ENCODE measurements at places on chromosomes 16 and 17.

DNA sequence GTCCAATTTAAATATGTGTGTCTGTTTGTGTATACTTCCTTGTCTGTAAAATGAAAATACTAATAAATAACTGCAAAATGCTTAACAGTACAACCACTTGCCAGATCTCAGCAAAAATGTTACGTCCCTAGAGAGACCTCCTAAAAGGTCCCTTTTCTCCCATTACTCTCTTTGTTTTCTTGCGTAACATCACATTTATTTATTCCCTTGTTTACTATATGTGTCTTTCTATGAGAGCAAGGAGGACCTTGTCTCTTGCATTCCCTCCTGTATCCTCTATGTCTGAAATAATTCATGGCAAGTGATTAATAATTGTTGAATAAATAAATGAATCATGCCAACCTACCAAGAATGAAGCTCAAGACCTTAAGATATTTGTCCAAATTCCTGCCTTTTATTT, 1.9 kb downstream of the ACSM3 start:
- no peak for DNase-seq

GRCh38 chr17:49435671-49436029, 21.0 kb upstream of the PHB1 start:
- no peak for DNase-seq

DNA sequence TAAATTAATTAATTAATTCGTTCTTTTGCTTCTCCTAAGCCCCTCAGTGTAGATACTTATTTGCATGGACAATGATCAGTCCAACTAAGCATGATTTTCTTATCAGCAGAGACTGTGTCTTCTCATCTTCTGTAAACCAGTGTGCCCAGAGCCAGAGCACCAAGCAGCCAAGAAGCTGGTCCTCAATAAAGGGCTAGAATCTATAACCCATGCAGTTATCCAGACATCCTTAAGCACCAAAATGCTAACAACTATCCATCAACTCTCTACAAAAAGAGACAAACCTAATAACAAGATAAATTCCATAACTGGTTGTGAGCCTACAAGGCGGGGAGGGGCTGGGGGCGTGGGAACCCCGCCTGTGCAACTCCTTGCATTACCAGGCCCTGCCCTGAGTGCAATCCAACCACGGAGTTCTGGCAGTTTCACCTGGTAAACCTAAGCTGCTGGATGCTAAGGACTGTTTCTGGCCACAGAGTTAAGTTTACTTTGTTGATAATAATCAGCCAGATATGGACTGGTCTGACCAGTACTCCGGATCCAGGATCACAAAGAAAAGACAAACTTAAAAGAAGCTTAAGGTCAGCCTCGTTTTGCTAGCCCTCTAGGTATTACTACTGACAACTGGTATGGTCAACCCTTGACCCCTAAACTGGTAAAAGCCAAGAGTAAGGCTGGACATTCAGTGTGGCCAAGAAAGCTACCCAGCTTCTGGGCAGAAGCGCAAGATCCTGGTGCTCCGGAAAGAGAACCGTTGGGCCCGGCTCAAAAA, 51.5 kb downstream of the ZFHX3 start:
- no peak for DNase-seq

- DNase-seq, result no peak
Measured at GRCh38 chr16:78183437-78184237, 84.2 kb downstream of the WWOX start.

GRCh38 chr16:69056421-69056820, 49.0 kb upstream of the HAS3 start:
- DNase-seq, result no peak

GRCh38 chr17:3980381-3981014, 16.3 kb upstream of the ATP2A3 start:
- DNase-seq, result no peak

DNA sequence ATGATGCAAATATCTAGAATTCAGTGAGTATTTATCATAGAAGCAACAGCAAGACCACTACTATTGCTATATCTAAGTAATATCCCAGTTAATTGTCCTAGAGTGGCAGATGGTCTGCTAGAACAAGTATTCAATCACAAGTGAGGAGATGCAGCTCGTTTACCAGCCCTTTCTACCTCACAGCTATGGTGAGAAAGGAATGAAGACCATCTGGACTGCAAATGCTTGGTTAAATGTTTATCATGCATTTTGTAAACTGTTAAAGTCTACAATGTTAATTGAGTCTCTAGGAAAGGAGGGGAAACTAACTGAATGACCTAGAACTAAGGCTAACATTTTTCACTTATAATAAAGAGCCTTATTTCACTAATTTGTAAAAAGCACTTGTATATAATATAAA, 52.5 kb downstream of the CNOT1 start:
- no peak for DNase-seq

GRCh38 chr16:24523569-24523968, 15.8 kb upstream of the RBBP6 start:
- DNase-seq, result no peak

DNA sequence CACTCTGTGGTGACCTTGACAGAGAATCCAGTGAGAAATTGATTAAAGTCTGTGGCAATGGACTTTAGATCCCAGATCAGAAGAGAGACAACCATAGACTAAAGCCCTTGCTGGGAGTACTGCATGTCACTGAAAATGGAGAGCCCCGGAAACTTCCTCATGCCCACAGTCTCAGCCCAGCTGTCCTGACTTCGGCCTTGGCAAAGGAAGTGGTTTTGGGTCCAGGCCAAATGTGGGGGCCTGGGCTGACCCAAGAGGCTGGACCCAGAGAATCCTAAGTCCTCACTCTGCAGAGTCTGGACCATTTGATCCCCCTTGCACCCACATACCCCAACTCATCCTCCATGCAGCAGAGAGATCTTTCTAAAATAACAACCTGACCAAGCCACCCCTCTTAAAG, 4.7 kb upstream of the BEAN1 start:
- peak; percentile 52 for DNase-seq

DNA sequence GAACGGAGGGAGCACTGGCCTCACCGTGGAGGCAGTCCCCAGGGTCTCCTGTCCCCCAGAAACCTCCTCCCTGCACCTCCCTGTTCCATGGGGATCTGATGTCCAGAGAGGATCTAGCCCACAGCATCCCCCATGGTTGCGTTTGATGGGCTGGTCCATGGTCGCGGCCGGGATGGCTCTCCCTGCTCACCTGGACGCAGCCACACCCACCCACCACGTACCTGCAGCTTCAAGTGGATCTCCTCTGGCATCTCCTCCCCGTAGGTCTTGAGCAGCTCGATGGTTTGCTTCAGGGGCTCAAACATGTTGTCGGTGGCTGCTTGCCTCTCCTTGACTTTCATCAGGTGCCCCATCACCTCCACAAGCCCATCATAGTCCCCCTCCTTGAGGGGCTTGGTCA, 47.9 kb downstream of the DNAH17 start:
- DNase-seq, result no peak

DNA sequence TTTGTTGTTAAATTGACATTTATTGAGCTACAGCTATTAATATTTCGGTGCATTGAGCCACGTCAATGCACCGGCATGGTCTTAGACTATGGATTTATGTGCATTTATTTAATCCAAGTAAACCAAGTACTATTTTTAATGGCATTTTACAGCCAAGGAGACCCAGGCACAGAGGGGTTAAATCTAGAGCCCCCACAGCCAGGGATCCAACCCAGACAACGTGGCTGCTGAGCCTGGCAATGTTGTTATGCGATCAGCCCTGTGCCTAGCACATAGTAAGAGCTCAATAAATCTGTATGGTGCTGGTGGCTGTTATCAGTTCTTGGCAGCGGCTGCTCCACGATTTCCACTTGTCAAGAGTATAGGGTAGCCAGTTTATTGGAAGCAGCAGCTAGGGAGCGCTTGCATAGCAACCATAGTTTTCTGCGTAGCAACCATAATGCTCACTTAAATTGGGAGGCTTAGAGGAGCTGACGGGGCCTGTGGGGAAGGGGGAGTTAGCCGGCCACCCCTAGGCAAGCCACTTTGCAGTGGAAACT, 541 bp upstream of the RBBP6 start:
- no peak for DNase-seq

- no peak for DNase-seq
Measured at GRCh38 chr17:49015924-49016774, 19.0 kb downstream of the IGF2BP1 start.

GRCh38 chr17:5951912-5952311, 118.3 kb upstream of the WSCD1 start:
- no peak for DNase-seq

All from suppressor macrophage treated with lipopolysaccharide for 1 hour (primary cell).